ENCODE measurements at places on chromosomes 11 and 22.

- no peak for DNase-seq
Measured at GRCh38 chr11:9765320-9766101, 101.6 kb downstream of the SWAP70 start.

- DNase-seq = no peak
Measured at GRCh38 chr22:18088825-18089568, 11.2 kb downstream of the PEX26 start.

- DNase-seq = no peak
Measured at GRCh38 chr11:101721270-101721669, 137.5 kb upstream of the TRPC6 start.

- DNase-seq = no peak
Measured at GRCh38 chr22:20637750-20638506, 130.5 kb downstream of the MED15 start.

- no peak for DNase-seq
Measured at GRCh38 chr22:28933321-28933720, 49.9 kb downstream of the ZNRF3 start.

DNA sequence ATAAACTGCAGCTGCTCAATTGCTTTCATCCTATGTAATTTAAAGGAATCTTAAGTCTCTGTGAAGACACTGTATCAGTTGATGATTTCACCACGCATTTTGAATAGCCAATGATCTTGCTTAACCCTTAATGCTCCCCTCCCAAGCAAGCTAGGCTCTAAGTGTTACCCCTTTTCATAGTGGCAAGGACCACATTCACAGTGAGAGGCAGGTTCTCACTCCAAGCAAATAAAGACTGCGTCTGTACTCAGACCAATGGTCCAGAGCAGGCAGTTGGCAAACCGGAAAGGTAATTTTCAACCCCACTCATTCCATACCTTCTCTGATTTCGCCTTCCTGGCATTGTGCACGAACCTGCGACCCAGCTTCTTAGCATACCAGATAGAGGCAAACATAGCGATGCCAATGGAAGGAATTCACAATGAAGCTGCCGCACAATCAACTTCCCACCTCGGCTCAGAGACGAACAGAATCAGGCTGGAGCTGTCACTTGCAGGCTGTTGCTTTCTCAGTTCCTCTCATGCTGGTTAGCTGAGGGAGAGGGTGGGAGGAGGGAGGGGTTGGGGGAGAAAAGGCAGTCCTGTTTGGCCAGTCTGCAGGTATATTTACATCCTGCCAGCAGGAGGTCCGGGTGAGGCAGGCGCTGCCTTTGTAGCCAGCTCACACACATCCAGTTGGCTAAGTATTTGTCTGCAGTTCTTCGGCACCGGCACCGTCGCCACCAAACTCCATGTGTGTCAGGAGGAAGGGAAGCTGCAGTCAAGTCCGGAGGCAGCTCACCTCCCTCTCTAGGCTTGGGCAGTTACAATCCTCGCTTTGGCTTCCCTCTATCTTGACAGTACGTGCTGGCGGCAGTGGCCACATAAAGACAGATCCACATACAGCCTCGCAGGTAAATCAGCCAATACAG is 1151.2 kb upstream of the CCDC90B start:
- peak; percentile 16 for DNase-seq

DNA sequence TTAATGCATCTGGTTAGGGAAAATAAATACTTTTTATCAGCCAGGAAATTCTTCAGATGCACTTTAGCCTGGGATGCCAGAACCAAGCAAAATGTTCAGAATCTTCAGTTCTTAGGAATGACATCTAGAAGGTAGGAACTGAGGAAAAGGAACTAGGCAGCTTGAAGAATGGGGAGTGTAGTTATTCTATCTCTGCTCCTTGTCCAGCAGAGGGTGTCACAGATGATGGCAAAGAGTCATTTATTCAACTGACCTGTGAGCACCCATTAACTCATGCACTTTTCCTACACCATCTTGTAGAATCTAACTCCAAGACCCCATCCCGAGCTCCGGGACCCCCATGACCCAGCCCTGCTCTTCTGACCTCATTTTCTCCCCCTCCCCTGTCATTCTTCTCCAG is 122.1 kb upstream of the ISX start:
- no peak for DNase-seq

GRCh38 chr11:78192223-78192719 is 3.6 kb downstream of the USP35 start:
- DNase-seq = no peak

DNA sequence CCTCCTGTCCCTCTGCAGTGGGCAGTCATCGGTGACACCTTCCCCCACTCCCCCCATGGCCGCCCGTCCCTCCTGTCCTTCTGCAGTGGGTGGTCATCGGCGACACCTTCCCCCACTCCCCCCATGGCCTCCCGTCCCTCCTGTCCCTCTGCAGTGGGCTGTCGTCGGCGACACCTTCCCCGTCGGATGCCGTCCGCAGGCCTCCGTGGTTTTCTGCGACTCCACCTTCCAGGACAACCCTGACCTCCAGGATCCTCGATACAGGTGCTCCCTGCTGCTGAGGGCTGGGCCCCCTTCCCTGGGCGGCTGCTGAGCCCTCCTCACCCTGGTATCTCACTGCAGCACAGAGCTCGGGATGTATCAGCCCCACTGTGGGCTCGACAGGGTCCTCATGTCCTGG is 2.2 kb downstream of the MIOX start:
- DNase-seq = no peak

GRCh38 chr11:80315200-80315599 is 874.4 kb upstream of the TENM4 start:
- DNase-seq = no peak
